ENCODE measurements at places on chromosomes 3 and 15.

DNA sequence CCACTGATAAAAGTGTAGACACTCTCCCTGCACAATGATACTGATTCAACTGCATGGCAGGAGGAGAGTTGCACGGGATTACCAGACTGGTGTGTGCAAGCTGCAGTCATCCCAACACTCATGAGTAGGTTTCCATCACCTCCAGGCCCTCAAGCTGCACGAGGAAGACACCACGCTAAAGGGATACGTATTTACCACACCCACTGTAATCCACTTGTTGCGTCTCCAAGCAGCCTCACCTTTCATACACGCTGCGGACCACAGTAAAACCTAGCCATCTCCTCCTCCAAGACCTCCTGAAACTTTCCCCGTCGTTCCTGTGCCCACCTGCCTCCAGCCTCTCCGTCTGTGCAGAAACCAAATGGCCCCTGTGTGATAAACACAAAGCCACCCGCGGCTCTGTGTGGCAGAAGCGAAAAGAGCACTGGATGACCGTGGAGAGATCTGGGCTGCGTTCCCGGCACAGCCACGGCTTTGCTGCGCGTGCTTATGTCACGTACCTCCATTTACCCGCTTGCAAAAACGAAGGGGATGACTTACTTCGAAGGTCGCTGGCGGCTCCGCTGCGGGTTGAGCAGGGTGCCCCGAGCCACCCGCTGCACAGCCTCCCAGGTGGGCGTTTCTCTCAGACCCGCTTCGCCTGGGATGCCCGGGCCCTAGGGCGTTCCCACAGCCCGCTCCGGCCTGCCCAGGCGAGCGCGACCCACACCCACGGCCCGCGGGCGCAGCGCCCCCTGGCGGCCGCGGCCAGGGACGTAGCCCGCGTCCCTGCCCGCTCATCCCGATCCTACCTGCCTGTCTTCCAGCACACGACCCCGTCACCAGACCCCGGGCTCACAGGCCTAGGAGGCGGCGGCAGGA, 643 bp downstream of the ABCC5 start:
- H3K36me3 ChIP-seq: peaks cover 5% of the 10 kb centered on the region
- no peaks in the 10 kb centered on the region for H3K27me3 ChIP-seq
- peak overlapping the region; percentile 97 for H3K4me3 ChIP-seq
- peak; percentile 89 for DNase-seq
- peaks cover 7% of the 10 kb centered on the region for H3K4me1 ChIP-seq
- H3K27ac ChIP-seq: no peak overlapping the region

GRCh38 chr15:101255615-101256241, 3.9 kb upstream of the CHSY1 start:
- no peaks in the 10 kb centered on the region for H3K4me1 ChIP-seq
- H3K36me3 ChIP-seq: no peaks in the 10 kb centered on the region
- no peak overlapping the region for H3K27ac ChIP-seq
- no peaks in the 10 kb centered on the region for H3K27me3 ChIP-seq

- no peak overlapping the region for H3K4me3 ChIP-seq
- no peaks in the 10 kb centered on the region for H3K4me1 ChIP-seq
- H3K36me3 ChIP-seq: no peaks in the 10 kb centered on the region
- no peaks in the 10 kb centered on the region for H3K27me3 ChIP-seq
- H3K27ac ChIP-seq: no peak overlapping the region
Measured at GRCh38 chr15:27241943-27242342, 271.0 kb downstream of the GABRG3 start.

DNA sequence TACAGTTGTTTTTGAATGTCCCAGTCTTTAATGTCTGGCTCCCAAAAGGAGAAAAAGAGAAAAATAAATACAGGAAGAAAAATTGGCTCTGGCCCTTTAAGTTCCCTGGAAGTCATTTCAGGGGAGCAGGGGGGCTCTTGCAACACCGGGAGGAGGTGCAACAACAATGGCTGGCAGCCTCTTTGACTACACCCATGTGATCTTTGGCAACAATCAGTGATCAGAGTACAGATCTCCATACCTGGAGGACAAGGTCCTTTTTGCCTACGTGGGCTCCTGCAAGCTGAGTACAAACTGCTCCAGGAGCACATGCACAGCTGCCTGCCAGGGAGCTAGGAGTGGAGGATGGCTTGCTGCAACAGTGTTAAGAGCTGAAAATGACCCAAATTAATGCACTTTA, 63.9 kb downstream of the GLCE start:
- peaks cover 3% of the 10 kb centered on the region for H3K36me3 ChIP-seq
- DNase-seq: no peak
- H3K27ac ChIP-seq: no peak overlapping the region
- H3K27me3 ChIP-seq: no peaks in the 10 kb centered on the region
- H3K4me3 ChIP-seq: no peak overlapping the region

GRCh38 chr3:177405191-177405672, 207.9 kb upstream of the TBL1XR1 start:
- DNase-seq: no peak
- H3K36me3 ChIP-seq: no peaks in the 10 kb centered on the region
- H3K4me3 ChIP-seq: no peak overlapping the region
- H3K27me3 ChIP-seq: no peaks in the 10 kb centered on the region
- H3K4me1 ChIP-seq: no peaks in the 10 kb centered on the region

GRCh38 chr15:76565366-76565765, 228.8 kb downstream of the ISL2 start:
- no peaks in the 10 kb centered on the region for H3K36me3 ChIP-seq
- H3K27ac ChIP-seq: no peak overlapping the region
- no peaks in the 10 kb centered on the region for H3K4me1 ChIP-seq
- no peak overlapping the region for H3K4me3 ChIP-seq

GRCh38 chr3:191170097-191170496, 28.9 kb upstream of the OSTN start:
- H3K27me3 ChIP-seq: no peaks in the 10 kb centered on the region
- no peaks in the 10 kb centered on the region for H3K36me3 ChIP-seq
- H3K4me1 ChIP-seq: no peaks in the 10 kb centered on the region
- no peak overlapping the region for H3K27ac ChIP-seq
- H3K4me3 ChIP-seq: no peak overlapping the region

Measured in trophoblast cell (in vitro differentiated cells and primary cell).